Naive thymus-derived CD8-positive, alpha-beta T cell (primary cell): ENCODE measurements at places on chromosomes 7 and 10.
A peak's percentile ranks its signal among the peaks of the same experiment; 100 is the strongest.

DNA sequence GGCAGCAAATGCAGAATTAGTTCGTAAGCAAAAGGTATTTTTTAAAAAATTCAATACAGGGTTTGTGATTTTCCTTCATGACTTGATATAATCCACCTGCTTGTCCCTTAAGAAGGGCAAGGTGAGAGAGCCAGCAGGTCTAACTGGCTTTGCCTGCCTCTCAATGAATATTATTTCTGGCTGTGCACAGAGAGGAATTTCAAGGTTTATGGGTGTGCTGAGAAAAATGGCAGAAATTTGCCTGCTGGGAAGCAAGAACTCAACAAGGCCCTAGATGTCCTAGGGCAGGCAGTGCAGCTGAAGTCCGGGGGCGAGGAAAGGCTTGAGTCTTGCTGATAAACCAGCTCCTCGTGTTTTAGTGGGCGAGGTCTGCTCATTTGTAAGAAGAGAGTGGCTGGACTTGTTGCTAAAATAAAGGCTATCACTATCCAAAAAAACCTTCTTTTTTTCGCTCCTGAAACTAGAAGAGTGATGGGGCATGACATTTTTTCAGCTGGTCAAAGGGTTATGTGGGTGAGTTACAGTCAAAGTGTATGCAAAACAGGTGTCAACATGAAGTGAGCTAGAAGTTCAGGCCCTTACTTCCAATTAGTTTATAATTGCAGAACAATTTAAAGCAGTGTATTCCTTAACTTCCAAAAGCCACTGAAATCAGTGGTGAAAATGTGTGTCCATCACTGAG, 385.8 kb upstream of the KLF6 start:
- DNase-seq = no peak

GRCh38 chr7:50640256-50640655, 75.1 kb upstream of the DDC start:
- no peak for DNase-seq

GRCh38 chr10:110730345-110731050, 86.4 kb downstream of the RBM20 start:
- DNase-seq = no peak

DNA sequence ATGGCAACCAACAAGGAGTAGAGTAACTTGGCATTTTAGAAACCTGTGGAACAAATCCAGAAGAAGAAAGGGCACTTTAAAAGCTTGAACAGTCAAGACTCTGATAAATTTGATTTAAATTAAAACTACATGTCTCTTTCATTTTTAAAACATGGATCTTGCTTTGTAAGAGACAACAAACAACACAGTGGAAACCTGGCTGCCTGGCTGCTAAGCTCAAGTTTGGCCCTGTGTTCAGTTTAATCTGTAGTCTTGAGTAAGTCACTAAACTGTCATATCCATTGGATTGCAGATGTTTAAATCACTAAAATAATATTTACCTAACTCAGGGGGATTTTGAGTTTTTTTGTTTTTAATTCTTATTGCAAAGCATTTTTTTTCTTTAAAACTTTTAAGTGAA, 374.9 kb upstream of the SEMA3D start:
- no peak for DNase-seq

GRCh38 chr10:123681285-123681684, 15.1 kb downstream of the GPR26 start:
- DNase-seq = no peak

GRCh38 chr7:49714182-49714581, 59.3 kb upstream of the VWC2 start:
- DNase-seq = no peak

GRCh38 chr10:1054684-1055083, 1.5 kb upstream of the WDR37 start:
- DNase-seq = no peak

DNA sequence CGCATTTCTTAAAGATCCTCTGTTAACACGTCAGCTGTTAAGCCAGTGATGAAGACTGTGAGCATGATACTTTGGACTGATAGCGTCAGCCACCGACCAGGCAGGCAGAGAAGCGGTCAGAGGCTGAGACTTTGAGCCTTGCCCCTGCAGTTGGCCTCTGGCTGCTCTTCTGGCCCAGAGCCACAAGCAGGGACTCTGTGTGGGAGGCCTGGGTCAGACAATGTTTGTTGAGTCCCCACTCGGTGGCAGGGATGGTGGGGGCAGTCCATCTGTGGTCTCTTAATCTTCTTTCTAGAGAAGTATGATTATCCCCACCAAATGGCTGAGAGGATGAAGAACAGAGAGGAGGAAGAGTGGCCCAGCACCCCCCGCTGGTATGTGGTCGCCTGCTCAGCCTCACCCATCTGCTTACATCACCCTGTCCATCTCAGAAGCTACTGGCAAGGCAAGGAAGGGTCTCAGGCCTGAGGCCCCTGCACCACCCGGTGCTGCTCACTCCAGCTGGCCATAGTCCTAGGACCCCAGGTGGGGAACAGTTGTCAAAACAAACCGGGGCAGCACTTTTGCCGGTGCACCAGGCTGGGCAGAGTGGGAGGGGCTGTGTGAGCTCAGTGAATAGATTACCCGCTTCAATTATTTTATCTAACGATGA, 202.9 kb downstream of the GRID1 start:
- no peak for DNase-seq

GRCh38 chr10:119282446-119282845, 75.1 kb downstream of the GRK5 start:
- DNase-seq = no peak

DNA sequence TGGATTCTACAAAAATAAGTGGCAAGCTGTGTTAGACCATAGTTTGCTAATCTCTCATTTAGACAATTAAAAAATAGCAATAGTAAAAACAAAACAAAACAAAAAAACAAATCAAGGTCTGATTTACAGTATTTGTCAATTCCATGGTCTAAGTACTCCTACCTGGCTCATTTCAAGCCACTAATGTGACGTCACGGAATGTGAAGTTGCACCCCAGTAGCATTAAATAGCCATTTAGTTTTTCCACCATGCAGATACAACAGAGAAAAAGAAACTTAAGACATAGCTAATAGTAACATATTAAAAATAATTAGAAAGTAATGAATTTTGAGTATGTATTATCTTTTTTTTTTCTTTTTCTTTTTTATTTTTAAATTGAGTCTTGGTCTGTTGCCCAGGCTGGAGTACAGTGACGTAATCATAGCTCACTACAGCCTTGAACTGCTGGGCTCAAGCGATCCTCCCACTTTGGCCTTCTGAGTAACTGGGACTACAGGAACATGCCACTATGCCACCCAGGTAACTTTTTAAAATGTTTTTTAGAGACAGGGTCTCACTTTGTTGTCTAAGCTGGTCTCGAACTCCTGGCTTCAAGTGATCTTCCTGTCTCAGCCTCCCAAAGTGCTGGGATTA, 101.2 kb downstream of the MKX start:
- DNase-seq = no peak

DNA sequence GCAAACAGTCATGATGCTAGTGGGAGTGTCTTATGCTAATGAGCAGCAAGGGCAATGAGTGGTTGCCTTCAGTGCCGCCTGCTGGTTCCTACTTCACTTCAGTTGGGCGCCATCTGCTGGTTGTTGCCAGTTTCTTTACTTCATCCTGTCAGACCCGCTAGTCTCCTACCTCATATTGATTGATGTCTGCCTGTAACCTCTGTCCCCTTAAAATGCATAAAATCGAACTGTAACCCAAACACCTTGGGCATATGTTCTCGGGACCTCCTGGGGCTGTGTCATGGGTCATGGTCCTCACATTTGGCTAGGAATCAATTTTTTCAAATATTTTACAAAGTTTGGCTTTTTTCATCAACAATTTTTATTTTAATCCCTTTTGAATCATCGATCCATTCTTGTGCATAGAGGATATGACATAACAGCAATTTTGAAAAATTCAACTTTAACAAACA, 62.8 kb upstream of the C7orf33 start:
- DNase-seq = peak; percentile 77

GRCh38 chr10:95404462-95404858, 113.7 kb upstream of the PDLIM1 start:
- DNase-seq = no peak

DNA sequence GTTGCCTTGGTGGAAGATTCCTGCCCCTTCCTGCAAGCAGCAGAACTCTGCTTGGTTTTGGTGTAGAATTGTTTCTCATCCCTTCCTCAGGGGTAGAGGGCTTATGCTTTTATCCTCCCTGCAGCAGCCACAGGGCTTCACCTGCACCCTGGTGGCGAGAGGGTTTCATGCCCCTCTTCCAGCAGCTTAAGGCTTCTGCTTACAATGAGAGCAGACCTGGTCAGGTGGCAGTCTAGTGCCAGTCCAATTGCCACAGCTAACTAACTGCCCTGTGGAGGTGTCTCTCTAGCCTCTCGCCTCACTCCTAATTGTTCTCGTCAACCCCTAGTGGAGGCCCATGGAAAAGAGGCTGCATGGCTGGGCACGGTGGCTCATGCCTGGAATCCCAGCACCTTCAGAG, 19.3 kb downstream of the ACBD7 start:
- DNase-seq = no peak
